Dermis blood vessel endothelial cell (primary cell): ENCODE measurements at places on chromosomes 6 and 20. TPM values are rescaled to one million over a fixed set of nuclear protein-coding genes. Genes with fewer than 3 reads are reported as not detected.

Gene ANKRD60
- total RNA-seq: 0.09 TPM in 1 of 2 replicates, not detected in the other

Gene SNX21
- total RNA-seq: 22.6 and 35.7 TPM in 2 replicates

Gene GPSM3
- 3.1 and 8.7 TPM in 2 replicates for total RNA-seq

Gene LY6G6D
- not detected in 2 replicates for total RNA-seq

Gene PTK6
- total RNA-seq: under 0.01 and 0.05 TPM in 2 replicates

Gene MYLIP
- 28.4 and 54.8 TPM in 2 replicates for total RNA-seq

Gene CCM2L
- 31.1 and 35.5 TPM in 2 replicates for total RNA-seq

Gene SOBP
- 0.42 and 1.0 TPM in 2 replicates for total RNA-seq

Gene CST4
- total RNA-seq: not detected in 2 replicates

Gene SMOC2
- total RNA-seq: not detected in 2 replicates

Gene SAMD10
- total RNA-seq: 4.3 and 6.1 TPM in 2 replicates

Gene NNAT
- 0.23 and 0.34 TPM in 2 replicates for total RNA-seq

Gene SLC17A2
- total RNA-seq: not detected in 2 replicates

Gene IMPG1
- total RNA-seq: not detected in 2 replicates

Gene KIAA0408
- under 0.01 TPM in 1 of 2 replicates, not detected in the other for total RNA-seq
